Kasumi-1 (cell line): ENCODE measurements at places on chromosomes 12 and 14.

DNA sequence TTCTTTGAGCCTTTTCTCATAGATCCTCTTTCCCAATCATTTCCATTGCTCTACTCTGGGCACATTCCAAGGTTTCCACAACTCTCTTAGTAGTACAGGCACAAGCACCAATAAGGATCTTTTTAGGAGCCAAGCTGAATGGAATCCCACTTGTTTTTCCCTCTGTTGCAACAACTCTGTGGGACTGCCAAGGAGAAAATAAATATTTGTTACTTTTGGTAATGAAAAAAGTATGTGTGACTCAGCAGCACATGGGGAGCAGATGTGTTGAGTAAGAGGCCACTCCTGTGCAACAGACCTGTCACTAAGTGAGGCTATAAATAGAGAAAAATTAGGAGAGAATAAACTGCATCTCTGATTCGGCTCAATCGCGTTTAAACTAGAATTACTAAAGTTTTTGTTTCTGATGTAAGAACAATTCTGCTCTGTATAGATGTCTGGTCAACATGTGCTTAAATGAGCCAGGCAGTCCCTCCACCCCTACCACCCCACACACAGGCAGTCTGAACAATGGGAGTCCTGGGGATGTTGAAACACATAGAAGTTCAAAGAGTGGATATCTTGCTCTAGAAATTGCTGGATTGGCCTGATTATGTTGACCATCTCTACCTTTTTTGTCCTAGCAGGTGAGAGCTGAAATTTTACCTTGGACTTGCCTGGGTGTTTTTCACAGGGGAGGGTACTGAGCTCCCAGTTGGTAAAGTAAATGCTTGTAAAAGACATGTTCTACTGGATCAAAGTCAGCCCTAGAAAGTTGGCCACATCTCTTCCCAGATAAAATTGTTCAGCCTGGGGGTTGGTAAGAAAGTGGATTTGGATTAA is 244.3 kb upstream of the NOVA1 start:
- DNase-seq = no peak

GRCh38 chr12:129927316-129927900 is 23.6 kb upstream of the TMEM132D start:
- DNase-seq = no peak

DNA sequence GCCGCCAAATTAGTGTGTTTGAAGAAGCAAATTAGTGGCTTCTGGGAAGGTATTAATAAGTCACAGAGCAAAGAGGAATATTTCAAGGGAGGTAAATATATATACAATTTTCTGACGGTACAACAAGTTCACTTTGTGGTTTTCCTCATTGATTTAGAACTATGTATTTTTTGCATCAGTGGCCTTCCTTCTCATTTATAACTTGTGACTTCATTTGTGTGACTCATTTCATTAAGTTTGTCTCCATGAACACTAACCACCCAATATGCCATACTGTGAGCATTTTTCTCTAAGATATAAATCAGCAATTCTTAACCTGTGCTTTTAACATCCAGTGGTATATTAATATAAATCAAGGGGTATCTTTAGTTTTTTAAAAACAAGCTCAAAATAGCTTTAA is 29.3 kb upstream of the ARHGAP5 start:
- no peak for DNase-seq

- no peak for DNase-seq
Measured at GRCh38 chr12:106300761-106301160, 1.8 kb upstream of the TCP11L2 start.

DNA sequence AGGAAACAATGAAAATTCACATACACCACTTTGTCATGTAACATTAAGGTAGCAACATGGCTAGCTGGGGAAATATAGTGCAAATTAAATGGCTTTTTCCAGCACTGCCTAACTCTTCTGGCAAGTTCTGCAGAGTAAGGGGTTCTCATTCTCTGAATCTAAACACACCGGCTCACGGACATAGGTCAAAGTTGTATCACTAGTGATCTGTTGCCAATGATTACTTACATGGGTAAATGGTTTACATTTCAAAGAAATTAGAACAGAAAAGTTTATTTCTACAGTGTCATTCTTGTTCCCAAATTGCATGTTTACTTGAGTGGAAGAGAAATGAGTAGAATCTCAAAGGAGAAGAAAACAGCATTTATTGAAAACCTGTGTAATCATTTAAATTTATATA is 381.9 kb downstream of the PRKD1 start:
- DNase-seq = no peak

DNA sequence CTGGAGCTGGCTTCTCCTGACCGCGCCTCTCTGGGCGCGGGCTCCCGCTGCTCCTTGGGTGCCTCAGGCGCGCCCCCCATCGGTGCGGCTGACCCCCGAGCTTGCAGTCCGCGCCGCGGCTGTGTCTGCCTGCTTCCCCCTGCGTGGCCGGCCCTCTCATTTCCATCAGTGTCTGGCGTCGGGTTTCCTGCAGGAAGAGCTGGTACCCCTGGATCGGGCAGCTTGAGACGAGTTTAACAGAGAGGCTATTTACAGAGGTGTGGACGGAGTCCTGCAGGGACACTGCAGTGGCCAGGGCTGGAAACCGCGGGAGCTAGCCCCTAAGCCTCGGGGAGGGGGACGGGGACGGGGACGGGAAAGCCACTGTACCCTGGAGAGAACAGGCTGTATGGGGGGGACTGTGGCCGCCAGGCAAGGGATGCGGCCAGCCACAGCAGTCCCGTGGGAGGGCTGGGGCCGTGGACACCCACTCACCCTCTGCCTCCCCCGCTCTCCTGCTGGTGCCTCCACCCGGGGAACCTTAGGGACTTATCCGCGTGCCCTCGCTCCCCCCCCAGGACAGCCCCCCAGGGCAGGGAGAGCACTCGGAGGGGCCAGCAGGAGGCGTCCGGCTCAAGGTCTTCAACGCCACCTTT is 3.7 kb upstream of the CACNA2D4 start:
- DNase-seq = no peak

GRCh38 chr14:70052990-70053389 is 135.8 kb downstream of the SLC8A3 start:
- no peak for DNase-seq

GRCh38 chr12:34208331-34209258 is 186.3 kb downstream of the ALG10 start:
- no peak for DNase-seq

DNA sequence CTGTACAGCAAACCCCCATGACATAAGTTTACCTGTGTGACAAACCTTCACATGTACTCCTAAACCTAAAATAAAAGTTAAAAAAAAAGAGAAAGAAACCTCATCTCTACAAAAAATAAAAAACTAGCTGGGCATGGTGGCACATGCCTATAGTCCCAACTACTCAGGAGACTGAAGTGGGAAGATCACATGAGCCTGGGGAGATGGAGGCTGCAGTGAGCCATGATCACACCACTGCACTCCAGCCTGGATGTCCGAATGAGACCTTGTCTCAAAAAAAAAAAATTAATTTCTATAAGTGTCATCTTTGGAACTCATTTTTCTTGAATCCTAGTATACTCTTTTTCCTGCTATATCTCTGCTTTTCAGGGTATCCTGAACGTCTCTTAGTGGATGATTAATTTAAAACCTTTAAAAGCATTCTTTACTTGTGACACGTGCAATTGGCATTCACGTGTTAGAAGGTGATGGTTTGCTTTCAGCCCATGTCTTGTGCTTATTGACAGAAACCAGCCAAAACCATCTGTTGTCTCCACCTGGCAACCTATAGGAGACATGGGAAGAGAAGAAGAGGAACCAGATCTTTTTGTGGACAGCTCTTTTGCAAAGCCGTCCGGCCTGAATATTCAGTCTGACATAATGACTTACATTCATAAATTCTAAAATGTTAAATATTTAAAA is 30.6 kb upstream of the PPFIBP1 start:
- no peak for DNase-seq

DNA sequence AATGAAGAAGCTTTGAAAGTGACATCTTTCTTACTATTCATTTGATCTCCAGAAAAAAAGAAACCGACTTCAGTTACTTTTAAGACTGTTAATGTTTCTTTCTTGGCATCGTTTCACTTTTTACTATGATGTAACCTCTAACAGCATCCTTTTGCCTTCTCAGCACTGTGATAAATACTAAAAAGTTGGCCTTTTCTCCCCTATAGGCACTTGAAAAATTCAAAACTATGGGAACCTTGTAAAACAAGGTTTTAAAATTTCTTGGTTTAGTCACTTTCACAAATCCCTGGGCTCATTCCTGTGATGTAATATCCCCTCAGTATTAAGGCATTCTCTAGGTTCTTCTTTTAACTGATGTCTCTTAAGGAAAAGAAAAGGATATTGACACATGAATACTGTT is 281.8 kb downstream of the EGLN3 start:
- DNase-seq = no peak

DNA sequence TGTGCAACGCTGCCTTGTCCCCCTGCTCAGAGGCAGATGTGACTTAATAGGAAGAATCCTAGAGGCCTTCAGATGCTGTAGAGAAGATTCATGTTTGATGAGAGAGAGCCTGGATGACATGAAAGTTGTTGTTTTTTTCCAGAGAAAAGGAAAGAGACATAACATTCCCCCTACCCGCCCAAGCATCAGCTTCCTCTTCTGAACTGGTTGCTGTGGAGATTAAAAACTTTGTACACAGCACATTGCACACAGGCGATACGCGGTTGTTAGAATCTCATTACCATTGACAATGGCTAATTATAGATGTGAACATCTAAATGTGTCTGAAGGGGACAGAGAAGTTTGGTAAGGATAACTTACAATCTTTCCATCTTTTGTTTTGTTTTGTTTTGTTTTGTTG is 13.6 kb upstream of the ETFBKMT start:
- no peak for DNase-seq

DNA sequence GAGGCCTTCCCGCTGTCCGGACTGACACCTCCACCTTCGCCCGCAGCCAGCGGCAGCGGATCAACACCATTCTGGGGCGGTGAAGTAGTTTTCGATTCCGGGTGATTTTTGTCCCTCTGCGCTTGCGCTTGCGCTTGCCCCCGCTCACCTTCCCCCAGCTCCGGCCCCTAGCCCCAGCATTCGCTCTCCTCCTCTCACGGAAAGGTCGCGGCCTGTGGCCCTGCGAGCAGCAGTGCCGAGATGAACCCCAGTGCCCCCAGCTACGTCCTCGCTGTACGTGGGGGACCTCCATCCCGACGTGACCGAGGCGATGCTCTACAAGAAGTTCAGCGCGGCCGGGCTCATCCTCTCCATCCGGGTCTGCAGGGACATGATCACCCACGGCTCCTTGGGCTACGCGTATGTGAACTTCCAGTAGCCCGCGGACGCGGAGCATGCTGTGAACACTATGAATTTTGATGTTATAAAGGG is 22.7 kb upstream of the SRGAP1 start:
- DNase-seq = no peak

GRCh38 chr12:69290545-69291277 is 51.3 kb downstream of the CPSF6 start:
- peak; percentile 92 for DNase-seq

GRCh38 chr12:64756376-64756775 is 2.8 kb downstream of the GNS start:
- no peak for DNase-seq

DNA sequence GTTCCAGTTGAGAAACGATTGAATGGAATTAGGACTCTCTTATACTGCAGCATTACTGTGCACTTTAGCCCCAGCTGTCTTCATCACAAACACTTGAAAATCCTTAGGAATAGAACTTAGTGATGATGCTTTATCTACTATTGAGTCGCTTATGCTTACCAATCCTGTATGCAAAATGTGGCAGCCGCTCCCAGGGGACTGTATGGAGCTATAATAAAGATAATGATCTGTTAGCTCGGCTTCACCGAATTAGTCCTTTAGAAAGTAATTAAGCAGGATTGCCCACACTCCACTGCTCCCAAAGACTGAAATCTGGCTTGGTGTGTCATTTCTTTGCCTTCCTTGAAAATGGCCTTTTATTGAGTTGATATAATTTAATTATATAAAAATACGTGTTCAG is 10.6 kb downstream of the EML1 start:
- no peak for DNase-seq

DNA sequence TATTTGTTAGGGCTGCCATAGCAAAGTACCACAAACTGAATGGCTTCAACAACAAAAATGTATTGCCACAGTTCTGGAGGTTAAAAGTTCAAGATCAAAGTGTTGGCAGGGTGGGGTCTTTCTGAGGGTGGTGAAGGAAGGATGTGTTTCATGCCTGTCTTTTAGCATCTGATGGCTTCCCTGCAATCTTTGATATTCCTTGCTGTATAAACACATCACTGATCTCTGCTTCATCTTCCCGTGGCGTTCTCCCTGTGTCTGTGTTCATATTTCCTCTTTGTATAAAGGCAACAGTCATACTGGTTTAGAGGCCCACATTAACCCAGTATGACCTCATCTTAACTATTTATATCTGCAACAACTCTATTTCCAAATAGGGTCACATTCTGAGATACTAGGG is 167.5 kb downstream of the BTG1 start:
- no peak for DNase-seq

- DNase-seq = no peak
Measured at GRCh38 chr14:54116972-54117371, 160.3 kb upstream of the BMP4 start.

DNA sequence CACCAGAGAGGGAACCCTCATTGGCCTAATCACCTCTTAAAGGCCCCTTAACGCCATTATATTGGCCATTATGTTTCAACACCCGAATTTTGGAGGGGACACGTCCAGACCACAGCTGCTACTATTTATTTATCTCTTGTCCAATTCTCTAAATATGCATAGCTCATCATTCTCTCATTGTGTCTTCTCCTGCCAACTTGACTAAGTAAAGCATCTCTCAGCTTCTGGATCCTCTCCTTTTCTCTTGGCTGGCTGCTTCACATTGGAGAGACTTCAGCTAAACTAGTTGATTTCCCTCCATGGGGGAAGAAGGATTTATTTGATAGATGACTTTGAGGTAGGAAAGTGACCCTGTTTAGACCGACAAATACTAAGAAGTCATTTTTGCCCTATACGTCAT is 120.4 kb upstream of the KRR1 start:
- DNase-seq = no peak

DNA sequence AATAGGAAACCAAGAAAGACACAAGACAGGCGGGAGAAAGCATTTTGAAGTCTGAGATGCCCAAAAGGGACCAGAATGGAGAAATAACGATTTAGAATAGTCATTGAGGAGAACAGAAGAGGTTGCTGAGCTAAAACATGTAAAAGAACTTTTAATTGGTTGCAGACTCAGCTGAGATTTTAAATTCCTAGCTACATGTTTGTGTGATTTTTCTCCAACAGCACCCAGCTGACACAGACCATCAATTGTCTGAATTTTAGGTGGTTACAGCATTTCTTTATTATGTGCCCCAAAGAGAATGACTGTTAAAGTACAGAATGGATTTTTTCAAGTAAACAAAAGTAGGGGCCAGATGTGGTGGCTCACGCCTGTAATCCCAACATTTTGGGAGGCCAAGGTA is 50.3 kb downstream of the BAZ1A start:
- DNase-seq = no peak

DNA sequence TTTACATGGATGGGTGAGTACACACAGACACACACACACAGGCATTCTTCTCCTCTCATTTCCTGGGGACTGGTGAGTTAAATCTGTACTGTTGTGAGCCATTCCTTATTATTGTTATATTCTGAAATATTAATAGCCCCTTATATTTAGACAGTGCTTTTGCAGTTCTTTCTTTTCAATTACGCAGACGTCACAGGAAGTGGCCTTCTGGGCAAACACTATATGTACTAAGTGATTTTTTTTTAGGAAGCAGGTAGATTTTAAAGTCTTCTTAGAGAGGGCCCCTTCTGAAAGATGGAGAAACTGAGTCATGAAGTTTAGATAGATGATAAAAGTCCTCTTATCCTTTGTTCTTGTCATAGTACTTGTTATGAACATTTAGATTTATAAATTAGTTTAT is 1213.6 kb downstream of the VRK1 start:
- DNase-seq = no peak

GRCh38 chr12:104682790-104683279 is 226.1 kb downstream of the CHST11 start:
- DNase-seq = peak; percentile 78
